ENCODE measurements at places on chromosomes 5 and 9.

DNA sequence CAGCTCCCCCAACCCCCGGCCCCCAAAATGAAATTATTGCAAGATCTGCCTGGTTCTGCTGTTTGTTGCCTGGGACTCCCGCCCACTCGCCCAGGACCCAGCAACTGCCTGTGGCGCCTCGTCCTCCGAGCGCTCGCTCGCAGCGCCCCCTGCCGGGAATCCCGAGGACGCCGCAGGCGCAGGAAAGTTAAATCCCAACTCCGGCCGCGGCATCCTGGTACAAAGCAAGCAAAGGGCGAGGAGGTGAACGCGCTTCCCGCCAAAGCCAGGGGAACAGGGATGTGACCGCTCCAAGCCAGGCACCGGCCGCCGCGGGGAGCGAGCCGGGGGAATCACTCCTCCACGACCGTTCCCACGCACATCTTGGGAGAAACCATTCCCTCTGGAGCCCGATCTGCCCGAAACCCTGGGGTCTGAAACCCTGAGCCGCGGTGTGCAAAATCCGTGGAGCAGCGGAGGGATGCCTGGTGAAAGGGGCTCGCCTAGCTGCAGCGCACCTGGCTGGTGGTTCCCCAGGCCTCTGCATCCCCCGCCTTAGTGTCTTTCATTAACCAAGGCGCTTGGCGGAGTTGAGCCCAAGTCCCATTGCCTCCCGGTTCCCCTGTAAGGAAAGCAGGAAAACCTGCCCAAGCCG lies 1.3 kb downstream of the SEMA5A start:
- peak; percentile 28 for DNase-seq

- DNase-seq, result no peak
These were observed 128.2 kb upstream of the SLC44A1 start for GRCh38 chr9:105116052-105116868.

DNA sequence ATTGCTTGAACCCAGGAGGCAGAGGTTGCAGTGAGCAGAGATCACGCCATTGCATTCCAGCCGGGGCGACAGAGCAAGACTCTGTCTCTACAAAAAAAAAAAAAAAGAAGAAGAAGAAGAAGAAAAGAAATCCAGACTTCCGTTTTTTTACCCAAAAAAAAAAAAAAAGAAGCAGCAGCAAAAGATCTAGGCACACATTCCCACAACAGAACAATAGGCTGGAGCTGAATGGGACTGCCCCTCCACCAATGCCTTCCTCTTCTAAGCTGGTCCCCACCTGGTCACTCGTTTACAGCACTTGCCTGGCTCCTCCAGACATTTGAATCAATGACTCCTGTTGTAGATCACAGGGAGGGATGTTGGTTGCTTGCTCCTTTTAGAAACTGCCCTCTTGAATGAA lies 1.6 kb upstream of the LMAN2 start:
- no peak for DNase-seq

- no peak for DNase-seq
These were observed 93.0 kb upstream of the ZNF608 start for GRCh38 chr5:124839371-124839998.

- DNase-seq, result no peak
These were observed 17.0 kb downstream of the IARS1 start for GRCh38 chr9:92276331-92277032.

DNA sequence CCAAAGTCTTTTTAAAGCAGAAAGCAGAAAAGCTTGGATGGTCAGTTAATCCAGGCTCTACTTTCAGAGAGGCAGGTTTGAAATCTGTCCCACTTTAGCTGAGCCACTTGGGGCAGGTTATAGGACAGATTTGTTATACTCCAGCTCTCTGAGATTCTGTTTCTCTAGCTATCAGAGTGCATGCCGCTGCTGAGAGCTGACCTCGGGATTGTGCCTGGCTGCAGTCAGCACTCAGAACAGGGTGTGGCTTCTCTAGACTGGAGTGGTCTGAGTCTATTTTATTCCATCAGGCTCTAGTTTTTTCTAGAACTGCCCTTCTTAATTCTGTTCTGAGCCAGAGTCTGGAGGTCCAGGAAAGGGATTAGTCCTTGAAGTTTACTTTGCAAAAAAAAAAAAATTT lies 67.7 kb downstream of the NDFIP1 start:
- no peak for DNase-seq

DNA sequence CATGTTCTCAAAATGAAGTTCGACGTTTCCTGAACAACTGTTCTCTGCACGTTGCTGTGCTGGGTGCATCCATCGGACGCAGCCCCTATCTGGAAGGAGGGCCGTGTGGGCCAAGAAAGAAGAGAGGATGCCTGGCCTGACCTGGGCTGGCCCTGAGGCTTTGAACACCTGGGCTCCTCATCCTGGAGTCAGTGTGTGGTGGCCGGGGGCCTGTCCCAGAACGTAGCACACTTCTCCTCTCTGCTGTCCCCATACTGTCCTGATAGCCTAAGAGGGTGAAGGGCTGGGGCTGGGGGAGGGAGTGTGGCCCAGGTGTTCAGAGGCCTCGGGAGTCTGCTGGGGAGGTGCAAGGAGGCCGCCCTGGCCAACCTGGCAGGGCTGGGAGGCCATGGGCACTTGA lies 21.5 kb downstream of the COL5A1 start:
- no peak for DNase-seq

GRCh38 chr9:120735415-120736126 lies 21.3 kb upstream of the MEGF9 start:
- no peak for DNase-seq

DNA sequence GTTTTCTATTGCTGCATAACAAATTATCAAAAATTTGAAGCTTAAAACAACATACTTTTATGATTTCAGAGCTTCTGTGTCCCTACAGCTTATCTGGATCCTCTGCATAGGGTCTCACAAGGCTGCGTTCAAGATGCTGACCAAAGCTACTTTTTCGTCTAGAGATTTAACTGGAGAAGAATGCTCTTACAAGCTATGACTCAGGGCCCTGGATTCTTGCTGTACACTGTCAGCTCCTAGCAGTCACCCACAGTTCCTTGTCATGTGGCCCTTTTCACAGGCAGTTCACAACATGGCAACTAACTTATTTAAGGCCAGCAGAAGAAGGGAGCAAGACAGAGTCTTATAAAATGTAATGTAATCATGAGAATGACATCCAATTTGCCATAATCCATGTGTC lies 70.8 kb upstream of the FAM174A start:
- DNase-seq, result no peak

GRCh38 chr5:66209794-66210193 lies 65.7 kb downstream of the SREK1 start:
- no peak for DNase-seq

DNA sequence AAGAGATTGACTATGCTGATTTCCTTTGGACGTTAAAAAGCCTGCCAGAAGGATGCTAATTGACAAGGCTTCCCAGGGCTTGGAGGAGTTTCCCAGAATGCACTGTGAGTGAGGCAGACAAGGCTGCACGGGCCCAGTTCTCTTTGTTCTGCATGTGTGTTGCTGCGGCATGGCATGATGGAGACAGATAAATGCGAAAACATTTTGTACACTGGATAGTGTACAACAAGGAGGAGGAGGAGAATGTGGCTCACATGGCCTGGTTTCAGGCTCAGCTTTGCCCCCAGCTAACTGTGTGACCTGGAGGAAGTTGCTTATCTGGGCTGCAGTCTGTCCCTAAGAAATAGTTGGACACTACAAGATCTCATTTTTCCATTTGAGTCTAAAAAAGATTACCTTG lies 135.5 kb upstream of the CPEB4 start:
- DNase-seq, result no peak

GRCh38 chr5:141734501-141735229 lies 52.6 kb upstream of the ARAP3 start:
- no peak for DNase-seq

- no peak for DNase-seq
These were observed 72.9 kb downstream of the RFK start for GRCh38 chr9:76321195-76321828.

DNA sequence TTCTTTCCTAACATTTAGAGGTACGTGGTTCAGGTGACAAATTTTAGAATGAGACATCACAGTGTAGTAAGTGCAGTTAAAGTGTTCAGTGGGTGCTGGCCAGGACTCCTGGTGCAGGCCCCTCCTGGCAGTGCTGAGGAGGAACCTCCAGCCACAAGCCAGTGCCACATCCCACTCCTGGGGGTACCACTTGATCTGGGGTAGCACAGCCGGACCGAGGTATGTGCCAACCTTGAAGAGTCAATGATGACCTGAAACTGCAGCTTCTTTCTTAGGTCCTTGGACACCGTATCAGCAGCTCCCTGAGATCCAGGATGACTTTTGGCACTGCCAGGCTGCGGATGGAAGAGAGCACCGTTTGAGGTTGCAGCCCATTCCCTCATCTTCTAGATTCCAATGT lies 310.4 kb upstream of the IRX4 start:
- no peak for DNase-seq

- DNase-seq, result no peak
These were observed 30.7 kb downstream of the TERT start for GRCh38 chr5:1264211-1264610.

GRCh38 chr9:76444322-76444929 lies 14.6 kb upstream of the GCNT1 start:
- no peak for DNase-seq

DNA sequence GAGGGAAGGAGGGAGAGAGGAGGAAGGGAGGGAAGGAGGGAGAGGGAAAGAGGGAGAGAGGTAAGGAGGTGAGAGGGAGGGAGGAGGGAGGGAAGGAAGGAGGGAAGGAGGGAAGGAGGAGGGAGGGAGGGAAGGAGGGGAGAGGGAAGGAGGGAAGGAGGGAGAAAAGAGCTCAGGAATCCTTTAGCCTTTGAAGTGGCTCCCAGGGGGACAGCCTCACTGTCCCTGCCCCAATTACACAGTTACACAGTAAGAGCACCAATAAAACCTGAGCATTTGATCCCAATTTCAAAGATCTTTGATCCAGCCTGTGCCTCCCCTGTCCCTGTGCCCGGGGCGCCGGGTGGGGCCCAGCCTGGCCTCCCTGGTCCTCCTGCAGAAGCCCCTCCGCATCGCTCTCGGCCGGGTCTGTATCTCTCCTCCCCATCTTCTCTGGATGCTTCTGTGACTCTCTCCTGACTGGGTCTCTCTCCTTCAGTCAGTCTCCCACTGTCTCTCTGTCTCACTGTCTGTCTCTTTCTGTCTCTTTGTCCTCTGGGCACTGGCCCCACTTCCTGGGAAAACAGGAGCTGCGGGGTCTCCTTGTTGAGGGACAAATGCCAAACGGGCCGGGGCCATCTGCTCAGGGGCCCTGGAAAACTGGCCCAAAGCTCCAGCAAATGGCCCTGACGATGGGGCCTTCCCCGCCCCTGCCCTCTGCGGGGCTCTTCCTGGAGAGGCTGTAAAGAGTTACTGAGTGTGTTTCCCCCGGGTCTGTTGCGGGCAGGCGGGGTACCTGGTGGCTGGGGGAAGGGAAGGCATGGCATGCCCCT lies 54.2 kb upstream of the EGFL7 start:
- no peak for DNase-seq

DNA sequence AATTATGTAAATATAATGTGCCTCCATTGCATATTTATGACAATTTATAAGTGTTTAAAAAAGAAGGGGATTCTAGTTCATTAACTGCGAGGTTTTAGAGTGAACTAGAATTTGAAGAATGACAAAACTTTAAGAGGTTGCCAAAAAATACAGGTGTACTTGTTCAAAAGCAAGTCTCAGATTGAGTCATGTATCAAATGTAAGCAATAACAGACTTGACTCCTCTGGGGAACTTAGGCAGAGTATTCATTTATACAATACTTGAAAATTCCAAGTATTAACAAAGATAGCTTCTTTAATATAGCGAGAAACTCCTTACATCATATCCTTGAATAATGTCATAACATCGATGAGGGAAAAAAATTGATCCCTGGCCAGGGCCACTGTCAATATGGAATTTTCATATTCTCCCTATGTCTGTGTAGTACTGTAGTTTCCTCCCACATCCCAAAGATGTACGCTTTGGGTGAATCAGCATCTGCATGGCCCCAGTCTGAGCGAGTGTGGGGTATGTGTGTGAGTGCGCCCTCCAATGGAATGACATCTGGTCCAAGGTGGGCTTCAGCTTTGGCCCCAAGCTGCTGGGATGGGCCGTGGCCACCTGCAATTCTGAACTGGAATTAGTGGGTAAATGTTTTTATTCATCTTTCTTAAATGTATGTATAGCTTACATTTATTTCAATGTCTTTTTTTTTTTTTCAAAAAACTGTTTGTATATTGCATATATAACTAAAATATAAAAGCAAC lies 70.1 kb downstream of the RIC1 start:
- DNase-seq, result no peak

- DNase-seq, result peak; percentile 11
These were observed 34.1 kb downstream of the NEK6 start for GRCh38 chr9:124291801-124292396.

GRCh38 chr5:131142970-131143617 lies 22.0 kb downstream of the HINT1 start:
- no peak for DNase-seq

DNA sequence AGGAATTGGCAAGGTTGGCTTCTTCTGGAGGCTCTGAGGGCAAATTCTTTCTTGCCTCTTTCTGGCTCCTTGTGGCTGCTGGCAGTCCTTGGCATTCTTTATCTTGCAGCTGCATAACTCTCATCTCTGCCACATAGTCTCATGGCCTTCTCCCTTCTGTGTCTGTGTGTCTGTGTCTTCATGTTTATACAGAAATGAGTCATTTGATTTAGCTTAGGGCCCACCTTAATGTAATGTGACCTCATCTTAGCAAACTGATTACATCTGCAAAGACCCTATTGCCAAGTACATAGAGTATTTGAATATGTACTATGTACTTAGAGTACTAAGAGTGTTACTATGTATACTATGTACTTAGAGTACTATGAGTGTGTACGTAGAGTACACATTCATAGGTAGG lies 122.5 kb downstream of the RFK start:
- DNase-seq, result no peak

- no peak for DNase-seq
These were observed 34.8 kb downstream of the PLEKHG4B start for GRCh38 chr5:126806-127205.

GRCh38 chr9:124835026-124835557 lies 18.2 kb upstream of the WDR38 start:
- no peak for DNase-seq

DNA sequence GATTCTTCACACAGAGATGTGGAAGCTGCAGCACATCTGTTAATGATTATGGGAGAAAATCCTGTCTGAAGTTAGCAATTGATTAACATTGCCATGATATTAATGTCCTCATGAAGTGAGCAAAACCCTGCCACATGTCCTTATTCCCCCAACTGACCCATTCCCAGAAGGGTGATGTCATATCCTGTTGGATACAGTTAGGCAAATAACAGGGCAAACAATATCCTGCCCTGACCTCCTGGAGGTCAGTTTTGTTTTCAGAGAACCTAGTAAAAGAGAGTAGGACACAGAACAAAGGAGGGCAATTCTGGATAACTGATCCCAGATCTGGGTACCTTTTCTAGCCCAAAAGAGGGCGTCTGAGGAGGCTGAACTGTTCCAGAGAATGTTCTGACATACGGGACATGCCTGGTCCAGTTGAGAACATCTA lies 11.0 kb downstream of the ABLIM3 start:
- no peak for DNase-seq

DNA sequence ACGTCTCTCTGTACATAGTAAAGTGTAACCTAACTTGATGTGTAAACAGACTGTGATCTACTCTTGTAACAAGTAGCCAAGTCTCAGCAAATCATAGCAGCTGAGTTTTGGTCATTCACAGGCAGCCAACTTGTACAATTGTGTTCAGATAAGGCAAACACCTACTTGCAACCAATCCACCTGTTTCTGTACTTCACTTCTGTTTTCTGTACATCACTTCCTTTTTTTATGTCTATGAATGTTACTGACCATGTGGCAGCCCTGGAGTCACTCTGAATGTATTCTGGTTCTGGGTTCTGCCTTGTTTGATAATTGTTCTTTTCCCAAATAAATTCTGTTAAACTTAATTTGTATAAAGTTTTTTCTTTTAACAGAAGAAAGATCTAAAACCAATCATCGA lies 26.0 kb downstream of the RLN2 start:
- DNase-seq, result no peak
